Ovary (tissue), 10 donors: ENCODE measurements at places on chromosomes 5 and 9.

- H3K27me3 ChIP-seq = no peaks in the 10 kb centered on the region
- no peaks in the 10 kb centered on the region for H3K4me1 ChIP-seq
- H3K27ac ChIP-seq = no peak overlapping the region
- H3K4me3 ChIP-seq = no peak overlapping the region
- H3K36me3 ChIP-seq = no peaks in the 10 kb centered on the region
Observed at GRCh38 chr5:31075981-31076380, 117.5 kb upstream of the CDH6 start.

DNA sequence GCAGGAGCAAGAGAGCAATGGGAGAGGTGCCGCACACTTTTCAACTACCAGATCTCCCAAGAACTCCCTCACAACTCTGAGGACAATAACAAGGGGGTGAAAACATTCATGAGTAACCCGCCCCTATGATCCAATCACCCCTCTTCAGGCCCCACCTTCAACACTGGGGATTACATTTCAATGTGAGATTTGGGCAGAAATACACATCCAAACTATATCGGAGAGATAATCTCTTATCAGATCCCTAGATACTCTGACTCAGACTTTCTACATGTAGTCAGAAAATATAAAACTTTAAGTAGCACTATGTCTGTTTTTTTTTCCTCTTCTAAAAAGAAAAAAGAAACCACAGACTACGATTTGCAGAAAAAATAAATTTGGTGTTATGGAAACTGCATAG is 1595.9 kb upstream of the NUDT12 start:
- no peaks in the 10 kb centered on the region for H3K27me3 ChIP-seq
- no peak overlapping the region for H3K27ac ChIP-seq
- no peaks in the 10 kb centered on the region for H3K4me1 ChIP-seq

DNA sequence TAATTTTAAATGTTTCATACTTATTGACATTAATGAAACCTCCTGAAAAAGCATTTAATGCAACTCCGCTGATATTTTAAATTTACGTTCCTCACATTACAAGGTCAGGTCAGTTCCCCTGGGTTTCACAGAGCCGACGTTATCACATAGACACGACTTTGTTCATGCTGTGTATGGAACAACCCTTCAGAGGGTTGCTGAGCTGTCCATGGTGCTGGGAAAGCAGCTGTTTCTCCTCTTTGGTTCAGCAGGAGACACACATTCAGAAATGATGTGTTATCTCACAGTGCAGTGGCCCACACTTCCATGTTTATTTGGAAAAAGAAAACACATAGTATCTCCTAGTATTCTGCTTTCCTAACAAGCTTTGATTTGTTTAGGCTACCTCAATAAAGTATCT is 53.5 kb downstream of the PPP2R2B start:
- H3K4me1 ChIP-seq = no peaks in the 10 kb centered on the region
- no peaks in the 10 kb centered on the region for H3K36me3 ChIP-seq
- H3K27ac ChIP-seq = no peak overlapping the region

GRCh38 chr5:146007270-146007669 is 70.9 kb downstream of the SH3RF2 start:
- no peak overlapping the region for H3K4me3 ChIP-seq
- H3K4me1 ChIP-seq = no peaks in the 10 kb centered on the region
- DNase-seq = no peak
- no peaks in the 10 kb centered on the region for H3K36me3 ChIP-seq

GRCh38 chr5:168867241-168867640 is 288.1 kb upstream of the PANK3 start:
- no peak overlapping the region for H3K4me3 ChIP-seq
- no peaks in the 10 kb centered on the region for H3K27me3 ChIP-seq
- H3K4me1 ChIP-seq = no peaks in the 10 kb centered on the region
- no peak overlapping the region for H3K27ac ChIP-seq

DNA sequence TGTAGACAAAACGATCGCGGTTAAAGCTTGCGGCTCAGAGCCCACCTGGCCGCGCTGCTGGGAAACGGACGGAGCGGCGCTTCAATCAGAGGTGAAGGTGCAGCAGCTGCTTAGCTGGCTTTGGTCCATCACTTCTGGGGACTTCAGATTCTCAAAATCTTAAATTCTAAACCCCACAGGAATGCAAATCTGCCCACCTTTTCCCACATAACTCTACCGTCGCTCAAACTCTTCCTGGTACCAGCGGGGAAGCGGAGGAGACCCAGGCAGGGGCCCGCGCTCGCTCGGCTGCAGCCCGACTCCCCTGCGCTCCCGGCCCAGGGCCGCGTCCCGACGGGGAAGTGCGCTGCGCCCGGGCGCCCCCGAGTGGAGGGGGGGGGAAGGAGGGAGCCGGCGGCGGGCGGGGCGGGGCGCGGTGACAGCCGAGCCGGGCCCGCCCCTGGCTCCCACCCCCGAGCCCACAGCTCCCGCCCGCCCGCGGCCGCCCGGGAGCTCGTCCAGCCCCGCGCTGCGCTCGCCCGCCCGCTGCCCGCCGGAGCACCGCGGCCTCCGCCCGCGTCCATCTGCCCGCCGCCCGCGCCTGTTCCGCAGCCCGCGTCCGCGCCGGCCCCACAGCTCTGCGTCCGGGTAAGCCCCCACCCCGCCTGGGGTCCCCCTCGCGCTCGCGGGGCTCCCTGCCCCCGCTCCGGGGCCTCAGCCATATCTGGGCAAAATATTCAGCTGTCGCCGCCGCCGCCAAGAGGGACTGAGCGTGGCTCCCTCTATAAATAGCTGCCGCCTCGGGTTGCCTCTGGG is at the start of gene TMOD1:
Gene TMOD1 (plus strand): TSS at position 490 of the 795 bp plus-strand sequence. CDS start 22,523 bp downstream, outside the sequence.
- H3K4me1 ChIP-seq = peaks cover 14% of the 10 kb centered on the region
- no peaks in the 10 kb centered on the region for H3K36me3 ChIP-seq
- no peaks in the 10 kb centered on the region for H3K27me3 ChIP-seq
- peak; percentile 83 for DNase-seq
- H3K27ac ChIP-seq = peak within 1 kb of the TSS; percentile 80

DNA sequence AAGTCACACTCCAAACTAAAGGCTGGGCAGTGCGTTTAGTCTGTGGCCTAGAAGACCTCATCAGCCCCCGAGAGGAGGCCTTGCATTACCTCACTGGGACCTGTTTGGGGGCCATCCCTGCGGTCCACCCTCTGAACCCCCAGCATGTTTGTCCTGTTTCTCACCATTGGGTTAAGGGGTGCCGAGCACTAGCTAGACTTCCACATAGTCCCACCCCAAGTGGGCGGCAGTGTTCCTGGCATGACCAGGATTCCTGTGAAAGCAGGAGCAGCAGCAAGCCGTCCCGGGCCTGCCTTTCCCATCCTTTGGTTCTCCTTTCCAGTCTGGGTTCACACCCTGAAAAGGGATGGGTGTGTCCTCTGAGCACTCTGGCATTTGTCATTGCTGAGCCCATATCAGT is 26.6 kb upstream of the SAP30L start:
- H3K4me3 ChIP-seq = no peak overlapping the region
- DNase-seq = no peak
- no peaks in the 10 kb centered on the region for H3K4me1 ChIP-seq

DNA sequence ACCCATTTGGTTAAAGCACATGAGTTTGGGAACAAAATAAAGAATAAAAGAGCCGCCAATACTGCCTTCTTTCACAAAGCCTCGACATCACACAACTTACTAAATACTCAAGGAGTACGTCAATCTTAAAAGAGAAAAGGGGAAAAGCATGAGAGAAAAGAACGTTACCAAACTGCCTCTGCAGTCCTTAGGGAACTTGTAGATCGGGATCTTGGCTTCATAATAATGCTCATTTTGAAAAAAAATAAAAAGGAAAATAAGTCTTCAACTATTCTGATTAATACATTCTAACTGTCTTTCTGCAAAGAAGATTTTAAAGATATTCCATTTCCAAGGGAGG is 618.4 kb downstream of the PDE4D start:
- H3K27ac ChIP-seq = no peak overlapping the region
- peak overlapping the region; percentile 37 for H3K4me3 ChIP-seq
- no peak for DNase-seq
- no peaks in the 10 kb centered on the region for H3K36me3 ChIP-seq

- H3K4me3 ChIP-seq = no peak overlapping the region
- no peaks in the 10 kb centered on the region for H3K27me3 ChIP-seq
- no peak overlapping the region for H3K27ac ChIP-seq
- no peaks in the 10 kb centered on the region for H3K4me1 ChIP-seq
Observed at GRCh38 chr5:73989956-73990355, 364.0 kb downstream of the ARHGEF28 start.

GRCh38 chr5:155052532-155052931 is 39.0 kb downstream of the KIF4B start:
- H3K27me3 ChIP-seq = no peaks in the 10 kb centered on the region
- no peak overlapping the region for H3K27ac ChIP-seq
- no peak overlapping the region for H3K4me3 ChIP-seq
- H3K36me3 ChIP-seq = no peaks in the 10 kb centered on the region

DNA sequence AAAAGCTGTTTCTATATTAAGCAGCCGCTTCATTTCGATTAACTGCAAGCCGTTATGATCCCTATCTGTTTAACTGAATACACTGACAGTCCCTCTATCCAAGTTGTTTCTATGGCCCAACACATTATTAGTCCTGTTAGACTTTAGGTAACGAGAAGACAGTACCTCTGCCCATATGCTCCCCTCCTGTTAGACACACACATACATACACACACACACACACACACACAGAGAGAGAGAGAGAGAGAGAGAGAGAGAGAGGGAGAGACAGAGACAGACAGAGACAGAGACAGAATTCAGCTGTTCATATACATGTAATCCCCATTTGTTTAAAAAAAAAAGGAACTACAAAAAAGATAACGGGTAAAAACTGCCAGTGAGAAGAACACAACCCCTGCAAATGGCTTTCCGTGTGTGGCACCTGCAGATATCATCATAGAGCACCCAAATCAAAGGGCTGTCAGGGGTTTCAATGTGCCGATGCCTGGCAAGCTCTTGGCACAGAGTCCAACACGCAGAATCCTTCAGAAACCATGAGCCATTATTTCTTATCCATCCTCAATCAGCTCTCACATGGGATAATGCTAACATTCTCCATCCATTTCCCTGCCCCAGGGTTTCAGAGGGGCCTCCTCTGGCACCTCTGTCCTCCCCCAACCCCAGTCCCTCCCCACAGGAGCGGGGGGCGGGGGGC is 144.0 kb downstream of the MYO10 start:
- H3K4me3 ChIP-seq = no peak overlapping the region
- H3K27ac ChIP-seq = no peak overlapping the region
- no peaks in the 10 kb centered on the region for H3K4me1 ChIP-seq
- H3K36me3 ChIP-seq = no peaks in the 10 kb centered on the region

GRCh38 chr9:14981291-14981950 is 71.2 kb upstream of the FREM1 start:
- no peak overlapping the region for H3K4me3 ChIP-seq

DNA sequence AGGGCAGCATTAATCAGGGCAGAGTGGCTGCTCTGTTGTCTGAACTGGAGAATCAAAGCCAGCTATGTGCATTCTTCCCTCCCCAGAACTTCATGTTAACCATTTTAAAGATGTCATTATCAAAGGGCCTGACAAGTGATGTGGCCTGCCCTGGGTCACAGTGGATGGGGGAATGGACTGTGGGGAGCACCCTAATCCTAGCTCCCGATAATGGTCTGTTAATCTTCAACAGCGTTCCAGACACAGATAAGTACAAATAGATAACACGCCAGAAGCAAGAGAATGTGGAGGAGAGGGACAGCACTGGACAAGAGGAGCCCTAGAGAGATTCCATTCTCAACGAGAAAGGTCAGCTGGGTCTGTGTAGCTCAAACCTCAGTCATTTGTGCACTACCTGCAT is 77.5 kb downstream of the DPYSL3 start:
- H3K4me1 ChIP-seq = peaks cover 34% of the 10 kb centered on the region
- H3K36me3 ChIP-seq = no peaks in the 10 kb centered on the region
- no peak for DNase-seq
- H3K4me3 ChIP-seq = no peak overlapping the region
- no peak overlapping the region for H3K27ac ChIP-seq
- no peaks in the 10 kb centered on the region for H3K27me3 ChIP-seq

DNA sequence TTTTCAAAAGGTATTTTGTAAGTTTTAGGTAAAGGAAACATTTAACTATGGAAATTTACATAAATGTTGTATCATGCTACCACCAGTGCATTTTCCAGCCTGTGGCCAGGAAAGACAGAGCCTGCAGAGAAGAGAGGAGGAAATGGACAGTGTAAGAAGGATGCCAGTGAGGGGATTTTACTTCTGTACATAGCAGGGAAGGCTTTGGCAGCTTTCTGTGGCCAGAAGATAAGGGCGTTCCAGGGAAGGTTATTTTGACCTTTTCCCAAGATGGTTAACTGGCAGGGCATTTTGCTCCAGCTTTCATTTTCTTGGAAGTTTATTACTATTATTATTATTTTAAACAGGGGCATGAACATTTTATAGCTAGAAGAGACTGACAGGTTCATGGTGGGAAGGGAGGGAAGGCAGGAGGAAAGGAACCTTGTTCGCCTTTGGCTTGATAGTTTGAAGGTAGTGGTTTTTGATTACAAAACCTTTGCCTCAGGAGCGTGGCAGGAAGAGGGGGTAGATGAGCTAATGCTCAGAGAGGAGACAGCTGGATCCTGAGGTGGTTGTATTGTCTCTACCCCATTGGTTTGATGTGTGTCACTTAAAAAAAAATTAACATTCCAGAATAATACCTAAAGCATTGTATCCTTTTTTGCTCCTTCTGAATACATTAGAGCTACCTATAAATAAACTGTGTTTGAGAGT is 4.1 kb downstream of the ISOC1 start:
- no peaks in the 10 kb centered on the region for H3K27me3 ChIP-seq
- H3K36me3 ChIP-seq = no peaks in the 10 kb centered on the region
- H3K27ac ChIP-seq = no peak overlapping the region
- H3K4me1 ChIP-seq = peaks cover 6% of the 10 kb centered on the region
- no peak for DNase-seq

- H3K36me3 ChIP-seq = no peaks in the 10 kb centered on the region
- no peak overlapping the region for H3K4me3 ChIP-seq
- H3K27me3 ChIP-seq = no peaks in the 10 kb centered on the region
- DNase-seq = no peak
- H3K4me1 ChIP-seq = no peaks in the 10 kb centered on the region
Observed at GRCh38 chr9:93278144-93278543, 94.2 kb downstream of the WNK2 start.

- no peak for DNase-seq
- H3K27me3 ChIP-seq = no peaks in the 10 kb centered on the region
- no peak overlapping the region for H3K4me3 ChIP-seq
Observed at GRCh38 chr5:132205385-132206125, 22.1 kb downstream of the P4HA2 start.

DNA sequence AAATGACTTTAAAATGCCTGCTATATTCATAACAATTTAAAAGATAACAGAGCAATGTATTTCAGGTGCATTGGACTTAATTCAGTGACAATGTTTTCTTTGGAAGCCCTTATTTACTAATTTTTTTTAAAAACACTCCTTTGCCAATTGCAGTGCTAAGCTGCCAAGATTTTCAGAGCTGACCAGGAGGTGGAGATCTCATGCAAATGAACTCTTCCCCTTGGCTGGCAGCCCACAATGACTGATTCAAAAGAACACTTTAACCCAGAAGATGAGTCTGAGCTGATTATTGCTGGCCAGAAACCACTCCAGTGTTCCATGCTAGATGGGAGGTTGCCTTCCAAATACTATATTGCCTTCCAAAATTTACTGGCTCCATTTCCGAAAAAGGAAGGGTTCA is 128.3 kb upstream of the CCNH start:
- no peak overlapping the region for H3K4me3 ChIP-seq
- H3K27me3 ChIP-seq = no peaks in the 10 kb centered on the region
- peak; percentile 73 for DNase-seq

GRCh38 chr5:148626081-148626613 is 28.2 kb downstream of the HTR4 start:
- no peaks in the 10 kb centered on the region for H3K27me3 ChIP-seq
- H3K4me1 ChIP-seq = no peaks in the 10 kb centered on the region
- no peak overlapping the region for H3K27ac ChIP-seq
- H3K36me3 ChIP-seq = no peaks in the 10 kb centered on the region
